Renal cortical epithelial cell (primary cell): ENCODE measurements at places on chromosomes 4 and X. TPM values are rescaled to one million over a fixed set of nuclear protein-coding genes. Genes with fewer than 3 reads are reported as not detected.

- no peak for DNase-seq
Measured at GRCh38 chrX:117327373-117327772, 789.2 kb downstream of the KLHL13 start.

DNA sequence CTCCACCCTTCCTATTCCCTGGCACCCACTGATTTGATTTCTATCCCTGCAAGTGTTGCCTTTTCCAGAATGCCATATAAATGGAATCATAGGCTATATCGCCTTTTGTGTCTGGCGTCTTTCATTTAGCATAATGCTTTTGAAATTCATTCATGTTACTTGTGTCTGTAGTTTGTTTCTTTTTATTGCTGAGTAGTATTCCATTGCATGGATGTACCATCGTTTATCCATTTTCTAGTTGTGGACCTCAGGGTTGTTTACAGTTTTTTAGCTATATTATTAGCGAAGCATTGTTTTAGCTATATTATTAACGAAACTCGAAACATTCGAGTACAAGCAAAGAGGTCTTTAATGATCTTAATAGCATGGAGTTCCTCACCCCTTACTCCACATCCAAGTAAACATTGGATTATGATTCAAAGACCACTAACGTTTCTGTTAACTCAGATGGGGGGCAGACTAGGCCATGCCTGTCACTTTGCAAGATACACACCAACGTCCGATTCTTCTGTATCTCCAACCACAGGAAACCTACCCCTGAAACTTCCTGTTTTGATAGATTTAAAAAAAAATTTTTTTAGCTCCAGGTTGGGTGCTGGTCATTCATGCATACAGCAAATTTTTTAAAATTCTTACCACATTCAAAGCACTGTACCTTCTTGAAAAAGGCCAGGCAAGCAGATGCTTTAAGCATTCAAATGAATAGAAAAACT is 1.1 kb downstream of the DCK start:
- no peak for DNase-seq

Gene ADGRG2
- total RNA-seq: 0.15 TPM in 1 of 2 replicates, not detected in the other

Gene XPNPEP2
- total RNA-seq: not detected in 2 replicates

Gene VCX3A
- not detected in 2 replicates for total RNA-seq
